ENCODE measurements at places on chromosomes 5 and 9. TPM values are rescaled to one million over a fixed set of nuclear protein-coding genes. Genes with fewer than 3 reads are reported as not detected.
A peak's percentile ranks its signal among the peaks of the same experiment; 100 is the strongest.

GRCh38 chr9:20753761-20754160, 69.7 kb downstream of the FOCAD start:
- no peak for DNase-seq

- DNase-seq = no peak
Measured at GRCh38 chr9:132367613-132368313, 13.0 kb upstream of the SETX start.

- DNase-seq = no peak
Measured at GRCh38 chr9:100294806-100295205, 57.9 kb downstream of the TEX10 start.

DNA sequence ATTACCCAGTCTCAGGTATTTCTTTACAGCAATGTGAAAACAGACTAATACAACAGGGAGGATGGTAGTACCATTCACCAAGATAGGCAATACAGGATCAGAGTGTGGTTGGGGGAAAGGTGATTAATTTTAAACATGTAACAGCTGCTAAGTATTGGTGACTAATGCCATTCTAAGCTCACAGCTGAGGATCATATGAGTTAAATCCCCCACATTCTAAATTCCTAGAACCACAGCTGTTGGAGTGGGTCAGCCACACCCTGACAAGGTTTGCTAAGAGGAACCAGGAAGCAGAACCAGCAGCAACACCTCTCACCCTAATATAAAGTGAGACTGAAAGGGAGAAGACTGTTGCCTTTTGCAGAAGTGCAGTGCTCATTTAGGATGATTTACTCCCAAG, 24.8 kb downstream of the HSPB3 start:
- peak; percentile 70 for DNase-seq

DNA sequence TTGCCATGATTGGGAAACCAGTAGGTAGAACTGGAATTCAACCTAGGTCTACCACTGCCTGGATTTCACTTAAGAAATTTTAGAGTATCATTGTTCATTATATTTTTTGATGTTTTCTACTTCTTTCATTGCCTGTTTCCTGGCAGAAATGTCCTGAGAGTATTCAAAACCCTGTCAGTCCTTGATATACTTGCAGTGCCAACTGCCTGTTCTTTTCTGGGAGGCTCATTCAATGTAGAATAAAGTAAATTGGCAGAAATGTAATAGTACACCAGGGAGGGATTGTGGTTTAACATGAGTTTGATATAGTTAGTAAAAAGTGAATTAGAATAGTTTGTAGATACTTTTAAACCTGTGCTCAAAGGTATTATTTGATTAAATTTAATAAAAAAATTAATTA, 286.3 kb downstream of the FBXL7 start:
- DNase-seq = no peak

Gene SPOCK1
- 12.3 TPM for total RNA-seq

DNA sequence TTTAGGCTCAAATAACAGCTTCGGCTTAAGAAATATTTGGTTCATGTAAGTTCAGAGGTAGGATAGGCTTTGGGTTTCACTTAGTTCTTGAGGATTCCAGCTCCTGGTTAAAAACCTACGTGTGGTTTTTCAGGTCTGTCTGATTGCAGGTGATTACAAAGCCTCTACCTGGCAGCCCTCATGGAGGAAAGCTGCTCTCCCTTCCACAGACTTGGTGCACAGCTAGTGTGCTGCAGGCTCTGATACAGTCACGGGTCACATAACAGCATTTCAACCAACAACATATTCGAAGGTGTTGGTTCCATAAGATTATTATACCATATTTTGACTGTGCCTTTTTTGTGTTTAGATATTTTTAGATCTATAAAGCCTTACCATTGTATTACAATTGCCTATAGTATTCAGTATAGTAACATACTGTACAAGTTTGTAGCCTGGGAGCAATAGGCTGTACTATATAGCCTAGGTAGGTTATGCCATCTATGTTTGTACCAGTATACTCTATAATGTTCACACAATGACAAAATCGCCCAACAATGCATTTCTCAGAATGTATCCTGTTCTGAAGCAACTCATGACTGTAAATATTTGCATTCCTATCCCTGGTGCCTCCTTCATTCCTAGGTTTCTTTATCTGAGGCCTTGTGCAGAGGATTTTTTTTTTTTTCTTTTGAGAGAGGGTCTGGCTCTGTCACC, 8.0 kb upstream of the DCP2 start:
- DNase-seq = no peak

GRCh38 chr9:110869931-110870330, 168.3 kb downstream of the LPAR1 start:
- no peak for DNase-seq

GRCh38 chr5:66904189-66904588, 292.4 kb downstream of the CD180 start:
- no peak for DNase-seq

- DNase-seq = peak; percentile 89
Measured at GRCh38 chr9:76162086-76162730, 232.0 kb downstream of the RFK start.

Gene RANBP6
- 46.9 TPM for total RNA-seq

Gene PCDHB16
- total RNA-seq = 4.1 TPM

DNA sequence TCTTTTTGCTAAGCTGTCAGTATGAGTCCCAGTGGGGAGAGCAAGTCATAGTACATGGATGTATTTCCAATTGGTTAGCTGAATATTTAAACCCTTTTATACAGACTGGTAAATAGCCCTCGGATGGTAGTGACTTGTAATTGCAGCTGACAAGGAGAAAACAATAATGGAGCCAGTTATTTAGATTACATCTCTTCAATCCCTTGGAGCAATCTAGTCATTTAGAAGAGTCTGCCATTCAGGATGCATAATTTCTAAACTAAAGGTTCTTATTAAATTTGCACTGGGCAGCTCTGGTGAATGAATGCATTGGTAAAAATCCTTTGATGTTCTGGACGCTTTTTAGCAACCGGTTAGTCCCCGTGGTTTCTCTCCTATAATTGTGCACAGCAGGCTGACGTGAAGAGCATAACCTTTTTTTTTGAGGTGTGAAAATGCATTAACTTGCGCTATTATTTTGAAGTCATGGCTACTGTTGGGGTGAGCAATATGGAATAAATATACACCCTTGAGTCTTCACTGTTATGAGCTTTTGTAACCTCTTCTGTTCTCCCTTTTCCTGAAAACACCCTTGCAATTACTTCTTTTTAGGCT, 158.6 kb upstream of the CD180 start:
- no peak for DNase-seq

All from tongue (tissue), 3 donors.